ENCODE measurements at places on chromosomes 7 and 10.

DNA sequence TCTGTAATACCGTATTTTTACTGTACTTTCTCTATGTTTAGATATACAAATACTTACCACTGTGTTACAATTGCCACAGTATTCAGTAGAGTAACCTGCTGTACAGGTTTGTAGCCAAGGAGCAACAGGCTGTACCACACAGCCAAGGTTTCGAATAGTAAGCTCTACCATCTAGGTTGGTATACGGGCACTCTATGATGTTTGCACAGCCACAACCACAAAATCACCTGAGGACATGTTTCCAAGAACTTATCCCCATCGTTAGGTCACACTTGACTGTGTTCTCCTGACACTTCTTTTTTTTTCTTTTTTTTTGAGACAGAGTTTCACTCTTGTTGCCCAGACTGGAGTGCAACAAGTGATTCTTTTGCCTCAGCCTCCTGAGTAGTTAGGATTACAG lies 134.6 kb upstream of the TRIM24 start:
- DNase-seq, result no peak

DNA sequence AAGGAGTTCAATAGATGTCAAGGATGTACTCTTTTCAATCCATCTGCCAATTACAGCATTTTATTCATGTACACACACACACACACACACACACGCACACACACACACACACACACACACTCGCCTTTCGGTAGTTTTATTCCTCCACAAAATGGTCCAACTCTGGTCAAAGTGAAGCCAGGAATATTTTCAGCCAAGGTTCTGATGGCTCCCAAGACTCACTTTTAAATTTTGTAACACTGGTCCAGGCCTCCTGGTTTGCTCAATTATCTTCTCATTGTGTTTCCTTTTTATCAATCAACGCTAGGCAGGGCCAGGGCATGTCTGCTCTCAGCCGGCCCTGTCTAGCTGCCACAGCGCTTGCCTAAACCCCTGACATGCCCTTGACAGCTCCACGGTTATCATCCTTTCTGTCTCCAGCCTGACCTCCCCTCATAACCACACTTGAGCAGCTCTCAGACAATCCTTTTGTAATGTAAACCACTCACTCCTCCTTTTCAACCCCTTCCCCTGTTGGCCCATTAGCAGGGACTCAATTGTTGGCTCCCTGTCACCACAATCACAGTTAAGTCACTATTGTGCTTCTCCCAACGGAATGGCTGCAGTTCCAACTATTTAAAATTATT lies 115.1 kb downstream of the ICA1 start:
- no peak for DNase-seq

DNA sequence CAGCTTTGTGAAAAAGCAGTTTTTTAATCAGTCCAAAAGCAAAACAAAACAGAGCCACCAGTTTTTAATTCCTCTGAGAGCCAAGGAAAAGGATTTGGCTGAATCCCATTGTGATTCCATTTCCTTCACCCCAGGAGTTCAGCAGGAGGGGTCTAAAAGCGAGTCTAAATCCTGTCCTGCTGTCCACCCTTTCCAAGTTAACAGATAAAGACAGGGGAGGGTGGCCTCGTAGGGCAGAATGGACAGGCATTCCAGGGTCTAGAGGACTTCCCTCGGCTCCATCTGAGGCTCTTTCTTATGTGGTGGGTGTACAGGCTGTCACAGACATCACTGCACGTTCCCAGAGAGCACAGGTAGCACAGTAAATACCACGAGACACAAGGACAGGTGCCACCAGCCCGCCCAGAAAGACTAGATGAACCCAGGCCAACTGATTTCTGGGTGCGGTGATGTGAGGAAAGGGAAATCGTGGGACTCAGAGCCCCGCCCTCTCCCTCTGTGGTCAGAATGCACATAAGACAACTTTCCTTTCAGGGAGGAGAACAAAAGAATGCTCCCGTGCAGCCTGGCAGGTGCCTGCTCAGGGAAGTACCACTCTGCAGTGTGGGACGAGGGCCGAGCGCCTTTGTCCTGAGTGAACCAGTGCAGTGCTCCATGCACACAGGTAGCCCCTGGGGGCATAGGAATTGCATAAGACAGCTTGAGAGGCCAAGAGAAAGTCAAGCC lies 119.7 kb downstream of the ABLIM1 start:
- DNase-seq, result no peak

DNA sequence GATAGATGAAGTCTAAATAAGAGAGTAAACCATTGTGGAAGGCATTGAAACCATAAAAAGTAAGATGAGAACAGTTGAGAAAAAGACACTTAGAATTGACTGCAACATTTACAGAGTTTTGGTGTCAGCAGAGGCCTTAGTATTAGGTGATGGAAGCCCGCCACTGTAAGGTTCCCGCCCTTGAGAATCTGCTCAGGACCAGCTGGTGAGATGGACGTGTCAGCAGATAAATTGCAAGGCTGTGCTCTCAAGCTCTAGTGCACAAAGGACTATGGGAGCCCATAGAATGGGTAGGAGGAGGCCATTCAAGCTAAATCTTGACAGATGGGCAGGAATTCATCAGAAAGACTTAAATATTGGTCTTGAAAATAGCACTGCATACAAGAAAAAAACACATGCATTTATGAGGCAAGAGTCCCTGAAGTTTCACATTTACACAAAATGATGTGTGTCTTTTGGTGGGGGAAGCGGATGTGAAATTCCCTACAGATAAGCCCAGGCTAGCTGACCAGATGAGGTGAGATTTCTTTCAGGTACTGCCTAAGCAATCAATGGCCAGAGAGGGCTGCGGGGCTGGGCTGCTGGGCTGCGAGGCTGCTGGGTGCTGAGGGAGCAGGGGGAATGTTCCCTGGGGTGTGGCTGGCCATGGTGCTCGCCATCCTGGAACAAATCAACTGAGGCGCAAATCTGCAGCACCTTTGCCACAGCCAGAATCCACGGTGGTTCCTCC lies 42.5 kb downstream of the SYPL1 start:
- DNase-seq, result no peak

DNA sequence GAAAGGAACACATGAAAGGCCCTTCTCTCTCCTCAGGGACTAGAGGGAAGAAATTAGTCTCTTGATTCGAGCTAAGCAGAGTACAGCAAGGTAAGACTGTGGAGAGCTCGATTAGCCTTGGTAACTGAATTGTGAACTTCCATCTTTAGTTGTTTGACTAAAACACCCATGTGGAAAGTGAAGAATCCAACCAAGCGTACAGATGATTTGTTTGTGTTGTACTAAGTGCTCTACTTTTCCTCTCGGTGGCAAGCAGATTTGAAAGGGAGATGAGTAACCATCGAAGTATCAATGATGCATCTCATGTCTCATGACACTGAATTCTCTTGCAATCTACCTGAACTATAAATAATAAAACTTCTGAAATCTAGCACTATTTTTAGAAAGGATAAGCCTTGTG lies 80.7 kb downstream of the FZD1 start:
- DNase-seq, result no peak

DNA sequence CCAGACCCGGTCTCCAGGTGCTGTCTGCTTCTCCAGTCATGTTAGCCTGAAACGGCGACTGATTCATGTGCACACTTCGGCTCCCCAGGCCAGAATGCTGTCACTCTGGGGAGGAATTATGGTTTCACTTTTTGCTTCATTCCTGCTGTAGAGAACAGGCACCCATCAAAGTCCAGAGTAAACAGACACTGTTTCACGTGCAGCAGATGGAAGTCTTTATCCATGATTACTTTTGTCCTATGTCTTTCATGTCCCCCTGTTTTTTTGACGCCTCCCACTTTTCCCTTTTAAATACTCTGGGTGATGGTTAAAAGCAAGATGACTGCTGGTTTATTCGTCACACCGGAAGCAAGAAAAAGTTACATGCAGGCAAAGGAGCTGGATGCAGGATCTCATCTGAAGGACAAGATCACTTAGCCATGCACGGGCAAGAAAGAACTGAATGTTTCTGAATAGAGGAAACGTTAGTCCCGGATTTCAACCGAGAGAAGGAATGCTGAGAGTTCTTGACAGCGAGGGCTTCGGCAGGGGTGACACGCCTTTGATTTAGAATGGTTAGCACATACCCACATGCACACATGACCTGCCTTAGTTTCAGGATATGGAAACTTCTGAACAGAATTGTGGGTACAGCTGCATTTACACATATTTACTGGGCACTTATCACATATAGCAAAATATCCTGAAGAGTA lies 250.0 kb upstream of the KLF6 start:
- DNase-seq, result peak; percentile 25

DNA sequence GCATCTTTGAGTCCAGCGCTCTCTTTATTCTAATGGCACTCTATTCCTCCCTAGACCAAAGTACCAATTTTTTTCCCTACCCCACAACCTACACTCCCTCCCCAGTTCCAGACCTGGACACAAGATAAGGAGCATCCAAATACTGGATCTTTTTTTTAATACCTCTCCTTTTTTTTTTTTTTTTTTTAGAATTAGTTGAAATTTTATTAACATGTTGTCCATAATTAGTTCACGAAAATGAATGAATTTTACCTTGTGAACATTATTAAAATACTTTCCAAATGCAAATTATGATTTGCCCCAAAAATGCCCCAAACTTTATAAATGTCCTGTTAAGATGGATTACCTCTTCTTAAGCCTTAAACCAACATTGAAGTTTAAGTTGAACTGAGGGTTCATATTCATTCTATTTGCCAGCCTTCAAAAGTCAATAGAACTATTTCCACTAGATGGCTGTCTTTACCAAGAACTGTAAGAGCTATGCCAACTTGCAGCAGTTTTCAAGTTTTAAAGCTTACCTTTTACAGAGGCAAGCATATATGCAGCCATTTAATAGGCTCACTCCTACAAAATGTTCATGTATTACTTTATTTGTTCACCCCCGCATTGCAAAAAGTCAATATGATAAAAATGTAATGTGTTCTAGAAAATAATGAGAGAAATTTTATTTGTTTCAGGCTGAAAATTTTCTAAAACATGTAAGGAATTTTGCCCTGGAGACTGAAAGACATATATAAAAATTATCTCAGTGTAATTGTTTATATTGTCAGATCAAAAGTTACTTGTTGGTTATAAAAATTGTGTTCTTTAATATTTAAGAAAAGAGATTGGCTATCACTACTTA lies 39.7 kb upstream of the TNKS2 start:
- DNase-seq, result peak; percentile 65

GRCh38 chr10:3427347-3427746 lies 254.8 kb upstream of the PITRM1 start:
- no peak for DNase-seq

DNA sequence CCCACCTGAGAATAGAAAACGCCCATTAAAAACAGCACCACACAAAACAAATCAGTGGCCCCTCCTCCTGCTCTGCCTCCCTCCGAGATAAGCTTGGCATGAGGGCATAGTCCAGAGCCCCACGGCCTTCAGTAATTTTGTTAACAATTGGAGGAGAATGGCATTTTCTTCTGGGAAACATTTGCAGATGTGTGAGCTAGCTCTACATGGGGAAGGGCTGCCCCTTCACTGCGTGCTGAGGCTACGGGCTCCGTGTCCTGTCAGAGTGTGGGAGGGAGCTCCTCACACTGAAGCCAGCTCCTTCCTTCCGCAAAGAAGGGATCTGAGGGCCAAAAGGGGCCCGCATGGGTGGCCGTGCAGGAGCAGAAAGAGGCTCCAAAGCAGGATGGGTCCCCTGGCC lies 15.2 kb downstream of the GRK5 start:
- DNase-seq, result no peak

- DNase-seq, result no peak
Measured at GRCh38 chr10:36301139-36301538, 659.0 kb upstream of the FZD8 start.

DNA sequence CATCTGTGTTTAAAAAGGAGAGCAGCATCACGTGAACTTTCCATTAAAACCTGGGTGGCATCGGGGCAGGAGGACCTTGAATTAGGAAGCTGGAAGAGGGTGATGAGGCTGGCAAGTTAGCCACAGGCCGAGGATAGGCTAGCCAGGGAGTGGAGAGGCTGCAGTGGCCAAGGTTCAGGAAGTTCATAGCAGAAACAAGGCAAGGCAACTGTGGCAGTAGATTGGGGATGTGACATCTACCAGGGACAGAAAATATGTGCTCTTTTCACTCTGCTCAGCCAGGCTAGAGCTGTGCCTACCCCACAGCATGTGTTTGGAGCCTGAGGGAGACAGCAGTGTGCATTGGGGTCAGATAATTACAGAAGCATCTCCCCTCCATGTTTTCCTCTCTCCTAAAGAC lies 2.2 kb upstream of the INPP5F start:
- DNase-seq, result no peak

DNA sequence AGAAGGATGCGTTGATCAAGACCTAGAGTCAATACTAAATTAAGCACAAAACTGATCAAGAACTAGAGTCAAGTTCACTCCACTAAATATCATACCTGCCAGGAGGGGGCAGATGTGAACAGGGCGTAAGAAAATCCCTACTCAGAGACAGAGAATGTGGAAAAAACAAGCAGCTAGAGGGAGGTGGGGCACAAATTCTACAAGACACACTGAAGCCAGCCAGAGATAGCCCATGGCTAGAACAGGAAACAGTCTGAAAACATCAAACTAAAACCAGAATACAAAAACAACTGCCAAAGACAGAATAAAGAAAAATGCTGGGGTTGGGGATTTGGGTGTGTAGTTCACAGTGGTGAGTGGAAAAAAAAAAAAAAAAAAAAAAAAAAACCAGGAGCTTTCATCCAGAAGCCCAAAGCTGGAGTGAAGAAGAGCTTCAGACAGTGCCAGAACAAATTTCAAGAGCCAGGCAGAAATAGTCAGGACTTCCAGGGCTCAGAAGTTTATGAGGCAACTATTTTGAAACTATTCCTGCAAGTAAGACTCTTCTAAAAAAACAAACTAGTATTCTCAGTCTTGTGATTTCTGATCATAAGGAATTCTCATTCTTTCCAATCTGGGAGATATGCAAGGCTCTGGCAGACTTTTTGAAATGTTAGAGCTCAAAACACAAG lies 118.3 kb downstream of the CCDC71L start:
- peak; percentile 92 for DNase-seq

DNA sequence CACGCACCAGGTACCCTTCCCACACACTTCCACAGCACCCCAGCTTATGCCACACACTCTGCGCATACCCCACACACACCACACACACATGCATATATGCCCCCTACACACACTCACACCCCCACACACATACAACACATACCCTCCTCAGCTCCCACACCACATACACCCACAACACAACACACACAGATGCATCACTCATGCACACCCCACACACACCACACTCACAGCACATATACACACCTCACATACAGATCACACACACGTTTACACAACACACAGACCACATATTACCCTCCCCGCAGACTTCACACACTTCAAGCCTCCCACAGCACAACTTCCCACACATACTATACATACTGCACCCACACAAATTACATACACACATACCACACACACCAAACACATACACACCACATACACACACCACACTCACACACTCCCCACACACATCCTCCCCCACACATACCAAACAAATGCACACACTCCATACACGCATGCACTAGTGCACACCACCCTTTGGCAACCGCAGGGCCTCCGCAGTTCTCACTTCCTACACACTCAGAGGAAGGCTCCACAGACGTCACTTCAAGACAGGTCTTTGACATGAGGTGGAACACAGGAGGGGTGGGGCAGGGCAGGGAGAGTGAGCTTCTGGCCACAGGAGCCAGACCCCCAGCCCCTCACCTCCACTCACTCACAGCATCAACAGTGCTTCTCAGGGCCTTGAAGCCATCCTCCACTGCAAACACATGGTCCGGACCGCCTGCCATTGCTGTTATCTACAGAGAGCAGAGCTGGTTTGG lies 18.5 kb upstream of the ANTXRL start:
- DNase-seq, result no peak

GRCh38 chr10:7551950-7552716 lies 114.6 kb downstream of the ITIH5 start:
- no peak for DNase-seq

GRCh38 chr7:70113536-70113935 lies 515.3 kb downstream of the AUTS2 start:
- DNase-seq, result no peak
